Stimulated activated memory B cell treated with anti-CD40 and anti-IgM and Interleukin-4, amounts not matched to agents 10 μg/mL and 1 μg/mL and 100 μg/mL, for 72 hours (primary cell): ENCODE measurements at places on chromosomes 5 and 9.

- H3K27me3 ChIP-seq: no peaks in the 10 kb centered on the region
- no peaks in the 10 kb centered on the region for H3K36me3 ChIP-seq
- no peak overlapping the region for H3K27ac ChIP-seq
Measured at GRCh38 chr9:16642421-16643109, 227.9 kb downstream of the BNC2 start.

DNA sequence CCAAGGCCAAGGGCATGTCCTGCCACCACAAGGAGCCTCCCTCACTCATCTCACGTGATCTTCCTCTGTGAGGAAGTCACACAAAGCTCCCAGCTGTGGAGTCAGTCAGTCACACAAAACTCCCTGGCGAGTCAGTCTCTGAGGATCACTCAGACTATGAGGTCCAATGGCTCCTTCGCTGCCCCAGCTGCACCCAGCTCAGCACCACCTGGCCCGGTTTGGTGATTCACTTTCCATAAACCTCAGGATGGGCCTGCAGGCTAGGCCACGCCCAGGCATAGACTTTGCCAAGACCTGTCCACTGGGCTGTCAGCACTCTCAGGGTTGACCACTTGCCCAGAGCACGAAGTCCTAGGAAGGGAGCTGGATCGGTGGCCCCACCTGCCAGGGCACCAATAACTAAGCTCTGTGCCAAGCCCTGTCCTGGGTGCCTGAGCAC, 233.8 kb downstream of the HSPA4 start:
- no peaks in the 10 kb centered on the region for H3K36me3 ChIP-seq
- no peak for ATAC-seq
- H3K4me1 ChIP-seq: no peaks in the 10 kb centered on the region
- no peak overlapping the region for H3K27ac ChIP-seq

GRCh38 chr5:73339051-73339575, 109.5 kb downstream of the FOXD1 start:
- ATAC-seq: peak; percentile 12
- no peaks in the 10 kb centered on the region for H3K36me3 ChIP-seq
- H3K27me3 ChIP-seq: peaks cover 63% of the 10 kb centered on the region
- H3K27ac ChIP-seq: no peak overlapping the region
- H3K4me1 ChIP-seq: no peaks in the 10 kb centered on the region

- no peak for ATAC-seq
- no peaks in the 10 kb centered on the region for H3K4me1 ChIP-seq
- no peaks in the 10 kb centered on the region for H3K36me3 ChIP-seq
- H3K27me3 ChIP-seq: peaks cover 67% of the 10 kb centered on the region
Measured at GRCh38 chr5:584846-585245, 27.3 kb upstream of the CEP72 start.

- ATAC-seq: no peak
- H3K4me1 ChIP-seq: no peaks in the 10 kb centered on the region
- H3K4me3 ChIP-seq: no peak overlapping the region
- H3K27me3 ChIP-seq: no peaks in the 10 kb centered on the region
Measured at GRCh38 chr5:95392593-95393182, 1.5 kb downstream of the FAM81B start.
